ENCODE measurements at places on chromosomes 3 and 15.

GRCh38 chr15:84645496-84645895, 8.6 kb downstream of the WDR73 start:
- DNase-seq: no peak

DNA sequence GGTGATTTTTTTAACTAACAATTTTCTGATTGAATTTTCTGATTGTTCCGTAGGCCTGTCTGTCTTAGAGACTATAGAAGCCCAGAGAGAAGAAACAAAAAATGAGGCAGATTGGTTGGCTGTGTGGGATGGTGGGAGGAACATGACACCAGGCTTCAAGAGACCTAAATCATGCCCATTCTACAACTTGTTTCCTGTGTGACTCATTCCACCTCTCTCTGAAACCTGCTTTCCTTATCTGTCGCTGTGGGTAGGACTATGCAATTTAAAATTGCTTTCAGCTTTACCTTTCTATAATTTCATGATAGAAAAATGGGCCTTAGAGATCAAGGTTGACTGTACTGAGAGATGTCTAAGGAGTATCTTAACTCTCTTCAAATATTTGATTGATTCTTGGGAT, 44.5 kb downstream of the OXNAD1 start:
- no peak for DNase-seq

DNA sequence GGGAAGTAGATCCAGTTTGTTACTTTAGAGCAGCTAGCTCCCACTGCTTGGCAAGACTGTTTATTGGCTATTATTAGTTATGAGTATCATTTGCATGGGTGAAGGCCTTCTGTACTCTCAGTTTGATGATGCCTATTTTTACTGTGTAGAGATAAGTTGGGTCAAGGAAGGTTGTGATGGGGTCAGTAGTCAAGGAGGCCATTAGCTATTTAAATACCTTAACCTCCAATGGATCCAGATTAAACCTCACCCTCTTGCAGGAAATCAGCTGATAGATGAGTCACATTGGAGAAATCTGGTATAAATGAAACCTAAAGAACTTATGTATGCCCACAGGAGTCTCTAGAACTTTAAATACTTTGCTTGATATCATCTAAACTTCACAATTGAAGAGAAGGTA, 45.0 kb downstream of the THBS1 start:
- DNase-seq: no peak

DNA sequence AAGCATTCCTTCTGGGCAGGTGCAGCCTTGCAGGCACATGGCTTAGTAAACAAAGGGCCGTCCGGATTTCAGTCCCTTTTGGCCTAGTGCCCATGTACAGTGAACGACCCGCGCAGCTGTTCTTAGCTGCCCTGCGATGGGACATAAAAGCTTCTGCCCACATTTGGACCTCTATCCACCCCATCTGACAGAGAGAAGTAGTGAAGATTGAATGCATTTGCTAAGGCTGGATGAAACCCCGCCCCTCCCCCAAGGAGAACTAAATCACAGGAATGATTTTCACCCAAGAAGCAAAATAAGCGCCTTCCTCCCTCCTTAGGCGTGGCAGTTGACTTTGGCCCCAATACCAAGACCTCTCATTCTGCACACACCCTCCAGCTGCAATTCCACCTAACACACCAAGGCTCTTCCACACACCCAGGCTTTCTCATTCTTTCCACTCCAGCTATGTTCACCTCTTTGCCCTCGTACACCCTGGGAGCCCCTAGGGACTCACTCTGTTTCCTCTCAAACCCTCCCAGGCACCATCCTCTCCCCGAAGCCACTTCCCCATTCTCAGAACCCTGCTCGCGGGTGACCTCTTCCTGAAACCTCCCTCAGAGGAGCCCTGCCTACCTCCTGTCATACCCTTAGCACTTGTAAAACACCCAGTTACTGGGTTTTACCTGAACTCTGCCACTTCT, 14.1 kb upstream of the HRH1 start:
- peak; percentile 50 for DNase-seq

DNA sequence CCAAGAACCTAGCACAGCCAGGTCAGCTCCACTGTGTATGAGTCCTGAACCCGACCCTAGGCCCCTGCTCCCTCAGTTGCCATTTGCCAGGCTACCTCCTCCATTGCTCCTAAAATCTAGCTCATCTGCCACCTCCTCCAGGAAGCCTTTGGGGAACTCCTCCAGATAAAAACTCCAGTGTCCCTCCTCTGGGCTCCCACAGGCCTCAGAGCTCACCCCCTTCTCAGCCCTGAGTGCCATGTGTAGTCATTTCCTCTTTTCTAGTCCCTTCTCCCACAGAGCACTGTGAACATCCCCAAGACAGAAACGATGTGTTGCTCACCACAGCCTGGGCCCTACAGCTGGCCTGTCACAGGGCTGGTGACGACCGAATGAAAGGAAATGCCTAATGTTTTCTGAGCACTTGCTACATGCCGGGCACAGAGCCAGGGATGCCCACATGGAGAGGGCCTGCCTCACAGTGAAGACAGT, 61.0 kb downstream of the IQSEC1 start:
- DNase-seq: no peak

- DNase-seq: no peak
Measured at GRCh38 chr3:169966951-169967915, 626 bp downstream of the SEC62 start.

- peak; percentile 93 for DNase-seq
Measured at GRCh38 chr15:100863796-100864267, 15.8 kb upstream of the ALDH1A3 start.

GRCh38 chr15:85831415-85832113, 36.8 kb upstream of the KLHL25 start:
- peak; percentile 77 for DNase-seq

- DNase-seq: no peak
Measured at GRCh38 chr15:69713726-69714559, 261.3 kb downstream of the RPLP1 start.

- no peak for DNase-seq
Measured at GRCh38 chr3:141456301-141456625, 30.6 kb upstream of the RASA2 start.

DNA sequence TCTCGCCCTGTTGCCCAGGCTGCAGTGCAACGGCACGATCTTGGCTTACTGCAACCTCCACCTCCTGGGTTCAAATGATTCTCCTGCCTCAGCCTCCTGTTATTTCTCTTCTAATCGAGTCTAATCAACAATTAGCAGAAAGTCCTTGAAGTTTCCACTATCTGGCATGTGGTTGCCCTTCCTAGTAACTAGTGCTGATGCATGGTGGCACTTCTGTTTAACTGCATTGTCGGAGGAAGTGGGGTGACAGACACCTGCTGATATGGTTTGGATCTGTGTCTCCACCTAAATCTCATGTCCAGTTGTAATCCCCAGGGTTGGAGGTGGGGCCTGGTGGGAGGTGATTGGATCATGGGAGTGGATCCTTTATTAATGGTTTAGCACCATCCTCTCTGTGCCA, 9.2 kb downstream of the CRTAP start:
- DNase-seq: no peak

GRCh38 chr3:59163953-59164352, 114.1 kb upstream of the CFAP20DC start:
- DNase-seq: no peak

GRCh38 chr3:140349938-140350337, 327.9 kb upstream of the TRIM42 start:
- no peak for DNase-seq

GRCh38 chr15:29170521-29170920, 99.1 kb downstream of the NSMCE3 start:
- DNase-seq: no peak

GRCh38 chr3:21505711-21506460, 245.1 kb downstream of the ZNF385D start:
- no peak for DNase-seq

DNA sequence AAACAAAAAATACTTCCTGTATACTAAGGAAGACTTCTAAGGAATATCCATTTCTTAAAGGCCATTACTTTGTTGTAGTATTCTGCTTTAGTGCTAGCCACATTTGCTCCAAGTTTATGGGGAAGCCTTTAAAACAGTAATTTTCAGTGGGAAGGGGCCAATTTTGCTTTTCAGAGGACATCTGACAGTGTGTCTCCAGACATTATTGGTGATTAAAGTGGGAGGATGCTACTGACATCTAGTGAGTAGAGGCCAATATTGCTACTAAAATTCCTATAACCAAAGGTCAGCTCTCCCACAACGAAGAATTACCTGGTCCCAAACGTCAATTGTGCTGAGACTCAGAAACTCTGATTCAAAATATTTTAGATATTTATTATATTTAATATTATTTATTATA, 24.8 kb downstream of the SLC28A2 start:
- no peak for DNase-seq

Data from right hindlimb (tissue), 1 donor.